CD4-positive, CD25-positive, alpha-beta regulatory T cell (primary cell): ENCODE measurements at places on chromosomes 12 and 14. TPM values are rescaled to one million over a fixed set of nuclear protein-coding genes. Genes with fewer than 3 reads are reported as not detected.

- no peaks in the 10 kb centered on the region for H3K4me1 ChIP-seq
- no peak overlapping the region for H3K27ac ChIP-seq
- H3K4me3 ChIP-seq, result no peak overlapping the region
These were observed 73.1 kb upstream of the MYL2 start for GRCh38 chr12:110993434-110993833.

DNA sequence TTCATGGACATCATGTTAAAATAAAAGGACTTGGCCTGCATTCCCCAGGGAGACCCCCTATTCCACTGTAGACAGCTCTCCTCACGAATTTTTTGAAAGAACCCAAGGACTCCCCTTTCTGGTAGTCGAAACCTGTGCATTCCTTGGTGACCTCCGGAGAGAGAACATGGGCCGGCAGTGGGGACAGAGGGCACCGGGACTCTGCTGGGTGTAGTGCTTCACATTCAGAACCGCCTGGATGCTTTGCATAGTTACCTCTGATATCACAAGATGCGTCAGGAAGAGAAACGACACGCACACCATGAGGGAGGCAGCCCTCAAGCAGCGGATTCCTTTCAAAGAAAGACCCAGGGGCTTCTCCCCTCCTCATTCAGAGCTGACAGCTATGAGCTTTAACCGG is 9.7 kb downstream of the CKAP4 start:
- no peaks in the 10 kb centered on the region for H3K4me1 ChIP-seq
- no peaks in the 10 kb centered on the region for H3K27me3 ChIP-seq
- H3K4me3 ChIP-seq, result no peak overlapping the region

GRCh38 chr12:117408161-117408791 is 46.9 kb upstream of the NOS1 start:
- H3K27me3 ChIP-seq, result no peaks in the 10 kb centered on the region
- H3K27ac ChIP-seq, result no peak overlapping the region
- no peak overlapping the region for H3K4me3 ChIP-seq
- H3K36me3 ChIP-seq, result no peaks in the 10 kb centered on the region
- no peaks in the 10 kb centered on the region for H3K4me1 ChIP-seq

DNA sequence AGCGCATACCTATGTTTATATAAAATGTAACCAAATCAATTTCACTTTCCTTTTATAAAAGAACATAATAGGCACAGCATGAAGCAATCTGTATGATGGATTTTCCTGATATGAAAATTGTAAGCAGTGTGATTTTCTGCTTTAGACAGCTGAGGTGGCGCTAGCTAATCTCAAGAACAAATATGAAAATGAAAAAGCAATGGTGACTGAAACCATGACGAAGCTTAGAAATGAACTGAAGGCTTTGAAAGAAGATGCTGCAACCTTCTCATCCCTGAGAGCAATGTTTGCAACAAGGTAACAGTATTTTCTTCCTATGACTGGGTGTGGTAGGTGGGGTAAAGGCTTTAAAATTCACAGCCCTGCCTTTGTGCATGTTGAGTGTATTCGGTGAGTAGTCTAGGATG is 65.0 kb upstream of the FGD4 start:
- DNase-seq, result no peak
- H3K36me3 ChIP-seq, result peaks cover 6% of the 10 kb centered on the region
- H3K27ac ChIP-seq, result no peak overlapping the region

DNA sequence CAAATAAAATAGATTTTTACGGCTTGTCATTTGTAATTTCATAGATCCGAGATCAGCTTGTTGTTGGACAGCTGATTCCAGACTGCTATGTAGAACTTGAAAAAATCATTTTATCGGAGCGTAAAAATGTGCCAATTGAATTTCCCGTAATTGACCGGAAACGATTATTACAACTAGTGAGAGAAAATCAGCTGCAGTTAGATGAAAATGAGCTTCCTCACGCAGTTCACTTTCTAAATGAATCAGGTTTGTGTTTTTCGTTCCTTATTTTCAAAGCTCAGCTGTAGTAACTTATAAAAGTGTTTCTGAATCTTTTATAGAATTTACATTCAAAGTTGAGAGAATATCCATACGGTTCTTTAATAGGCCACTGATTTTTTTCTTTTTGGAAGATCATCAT is 89.1 kb downstream of the LRRK2 start:
- no peaks in the 10 kb centered on the region for H3K4me1 ChIP-seq
- H3K4me3 ChIP-seq, result no peak overlapping the region
- no peak for DNase-seq

- H3K4me3 ChIP-seq, result no peak overlapping the region
- H3K4me1 ChIP-seq, result no peaks in the 10 kb centered on the region
- H3K27me3 ChIP-seq, result peaks cover 2% of the 10 kb centered on the region
- no peak for DNase-seq
- no peak overlapping the region for H3K27ac ChIP-seq
- no peaks in the 10 kb centered on the region for H3K36me3 ChIP-seq
These were observed 135.5 kb downstream of the NUAK1 start for GRCh38 chr12:106003297-106003696.

DNA sequence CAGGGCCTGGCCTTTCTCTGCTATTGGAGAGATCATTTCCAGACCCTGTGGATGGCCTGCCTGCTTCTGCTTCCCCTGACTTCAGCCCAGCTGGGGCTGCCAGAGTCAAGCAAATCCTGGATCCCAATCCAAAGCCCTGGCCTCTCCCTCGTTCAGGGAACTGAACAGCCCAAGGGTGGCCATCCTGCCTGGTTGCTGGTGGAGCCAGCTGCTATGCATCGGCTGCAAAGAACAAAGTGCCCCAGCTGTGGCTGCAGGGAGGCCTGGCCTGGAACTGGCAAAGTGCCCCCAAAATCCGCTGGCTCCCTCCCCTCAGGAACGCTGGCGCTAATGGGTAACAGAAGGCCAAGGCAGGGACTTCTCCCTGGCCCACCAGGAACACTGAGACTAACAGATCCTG is 56.4 kb downstream of the LRRC74A start:
- H3K27me3 ChIP-seq, result no peaks in the 10 kb centered on the region
- no peak overlapping the region for H3K27ac ChIP-seq
- H3K4me1 ChIP-seq, result no peaks in the 10 kb centered on the region
- DNase-seq, result no peak

MARCHF9 gene
- polyA plus RNA-seq, result 4.5 TPM

C14orf180 gene
- not detected for polyA plus RNA-seq
